ENCODE measurements at places on chromosomes 7 and 10.

DNA sequence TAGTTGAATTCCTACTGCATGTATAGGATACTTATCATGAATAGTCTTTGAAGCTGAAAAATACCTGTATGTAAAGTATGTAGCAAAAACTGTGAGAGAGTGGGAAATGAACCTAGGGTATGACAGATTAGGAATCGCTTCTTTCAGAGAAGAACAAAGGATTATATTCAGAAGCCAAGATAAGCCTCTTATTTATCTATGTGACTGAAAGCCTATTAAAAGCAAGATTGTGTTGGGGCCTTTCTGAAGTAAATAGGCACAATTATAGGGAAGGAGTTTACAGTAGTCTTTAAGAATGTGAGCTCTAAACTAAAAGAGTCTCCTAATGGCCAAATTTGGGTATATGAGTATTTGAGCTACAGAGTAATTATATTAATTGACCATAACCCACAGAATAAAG, 102.1 kb downstream of the MTERF1 start:
- DNase-seq: no peak

- no peak for DNase-seq
Observed at GRCh38 chr10:75969031-75969430, 537.6 kb downstream of the LRMDA start.

DNA sequence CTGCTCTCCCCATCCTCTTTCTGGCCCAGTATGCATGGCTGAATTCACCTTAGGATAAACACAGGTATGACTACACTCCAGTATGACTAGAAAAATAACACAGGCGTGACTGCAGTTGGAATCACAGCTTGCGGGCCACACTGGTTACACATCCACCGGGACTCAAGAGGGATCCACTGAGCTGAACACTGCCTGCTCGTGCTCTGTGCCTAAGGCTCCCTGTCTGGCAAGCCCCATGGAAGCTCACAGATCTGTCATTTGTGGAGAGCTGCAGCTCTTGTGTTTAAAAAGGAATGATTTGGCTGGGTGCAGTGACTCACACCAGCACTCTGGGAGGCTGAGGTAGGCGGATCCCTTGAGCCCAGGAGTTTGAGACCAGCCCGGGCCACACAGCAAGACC, 26.8 kb downstream of the VOPP1 start:
- DNase-seq: peak; percentile 33

DNA sequence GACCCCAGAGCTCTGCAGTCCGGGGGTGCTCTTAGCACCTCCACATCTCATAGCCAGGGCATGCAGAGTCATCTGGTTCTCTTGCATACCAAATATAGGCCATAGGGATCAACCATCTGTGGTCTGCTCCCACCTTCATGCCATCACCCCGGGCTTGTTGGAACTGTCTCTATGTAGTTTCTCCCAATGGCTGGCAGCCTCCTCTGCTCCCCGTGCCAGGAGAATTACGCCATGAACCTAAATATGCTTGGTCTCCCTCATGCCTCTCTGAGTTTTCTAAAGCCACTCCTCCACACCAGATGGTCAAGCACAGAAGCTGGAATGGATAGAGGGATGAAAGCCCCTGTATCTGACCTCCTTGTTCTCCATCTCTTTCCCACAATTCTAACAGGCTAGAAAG, 302.6 kb upstream of the MYO3A start:
- peak; percentile 22 for DNase-seq

- peak; percentile 29 for DNase-seq
Observed at GRCh38 chr7:24609059-24609458, 35.8 kb downstream of the PALS2 start.

DNA sequence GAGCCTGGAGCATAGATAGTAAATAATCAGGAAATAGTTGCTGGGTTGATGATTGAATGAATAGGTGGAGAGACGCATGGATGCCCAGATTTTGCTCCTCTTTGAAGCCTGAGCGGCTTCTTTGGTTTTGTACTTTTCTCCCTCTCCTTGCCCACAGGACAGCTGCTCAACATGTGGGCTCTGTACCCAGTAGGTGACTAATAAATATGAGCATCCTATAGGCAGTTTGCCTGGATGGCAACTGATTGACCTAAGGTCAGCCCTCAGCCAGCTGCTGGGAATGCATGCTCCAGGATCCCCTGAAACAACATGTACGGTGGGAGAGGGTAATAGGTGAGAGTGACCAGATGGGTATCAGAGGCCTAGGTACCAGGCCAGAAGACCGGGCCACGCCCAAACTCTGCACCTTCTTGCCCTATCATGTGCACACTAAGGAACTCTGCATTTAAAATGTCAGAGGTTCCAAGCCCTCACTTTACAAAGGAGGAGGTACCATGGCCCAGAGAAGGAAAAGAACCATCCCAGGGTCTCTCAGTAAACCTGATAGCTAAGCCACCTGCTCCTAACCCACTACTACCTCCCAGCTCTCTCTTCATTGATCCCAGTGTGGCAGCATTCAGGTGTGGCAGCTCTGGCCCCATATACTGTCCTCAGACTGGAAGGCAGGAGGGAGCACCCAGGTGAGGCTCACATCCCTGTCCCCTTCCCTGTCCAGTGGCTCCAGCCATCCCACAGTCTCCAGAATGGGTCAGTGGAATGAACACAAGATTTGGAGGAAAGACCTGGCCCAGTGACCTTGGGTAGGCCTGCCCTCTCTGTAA, 2.7 kb upstream of the ZCCHC24 start:
- no peak for DNase-seq

- DNase-seq: no peak
Observed at GRCh38 chr7:371119-371778, 81.3 kb downstream of the FOXL3 start.

- peak; percentile 66 for DNase-seq
Observed at GRCh38 chr7:80622541-80622940, 15.9 kb upstream of the CD36 start.

GRCh38 chr7:127900732-127901685, 130.2 kb downstream of the LRRC4 start:
- no peak for DNase-seq

GRCh38 chr7:116610721-116611120, 61.3 kb upstream of the MET start:
- DNase-seq: no peak

DNA sequence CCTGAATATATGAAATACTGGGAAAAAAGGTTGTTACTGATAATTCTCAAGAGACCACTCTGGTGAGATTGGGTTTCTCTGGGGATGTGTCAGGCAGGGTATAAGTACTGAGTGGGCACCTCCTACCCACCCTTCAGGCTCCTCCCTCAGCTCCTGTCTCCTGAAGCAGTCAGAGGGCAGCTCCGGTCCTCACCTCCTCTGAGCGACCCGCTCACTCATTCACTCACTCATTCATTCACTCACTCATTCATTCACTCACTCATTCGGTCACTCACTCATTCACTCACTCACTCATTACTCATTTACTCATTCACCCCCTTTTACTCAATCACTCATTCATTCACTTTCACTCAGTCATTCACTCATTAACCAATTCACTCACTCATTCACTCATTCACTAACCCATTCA, 6.9 kb upstream of the PFKP start:
- no peak for DNase-seq

- DNase-seq: no peak
Observed at GRCh38 chr7:27178366-27178765, 4.2 kb upstream of the HOXA10 start.
